Esophagus muscularis mucosa (tissue), 4 donors: ENCODE measurements at places on chromosomes 5 and 9. TPM values are rescaled to one million over a fixed set of nuclear protein-coding genes. Genes with fewer than 3 reads are reported as not detected.
A peak's percentile ranks its signal among the peaks of the same experiment; 100 is the strongest.

DNA sequence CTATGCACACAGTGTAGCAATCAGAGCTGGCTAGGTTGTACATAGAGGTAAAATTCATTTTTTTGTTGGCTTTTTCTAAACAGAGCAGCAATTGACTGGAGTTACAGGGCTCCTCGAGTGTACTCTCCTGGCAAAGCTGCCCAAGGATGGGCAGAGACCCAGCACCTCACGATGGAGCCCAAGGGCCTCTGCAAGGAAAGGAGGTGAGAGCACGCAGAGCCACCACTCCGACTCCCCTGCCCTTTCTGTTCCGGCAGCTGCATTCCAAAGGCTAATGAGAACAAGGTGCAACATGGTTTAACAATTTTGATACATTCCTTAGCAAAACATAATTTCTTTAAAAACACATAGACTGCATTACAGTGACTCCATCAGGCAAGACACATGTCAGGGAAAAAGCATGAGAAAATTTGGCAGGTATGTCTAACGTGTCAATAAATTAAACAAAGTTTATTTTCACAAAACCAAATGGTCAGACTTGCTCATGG is 47.5 kb downstream of the SAXO1 start:
- peak; percentile 39 for DNase-seq

The COMMD10 gene
- total RNA-seq, result 23.2 TPM

DNA sequence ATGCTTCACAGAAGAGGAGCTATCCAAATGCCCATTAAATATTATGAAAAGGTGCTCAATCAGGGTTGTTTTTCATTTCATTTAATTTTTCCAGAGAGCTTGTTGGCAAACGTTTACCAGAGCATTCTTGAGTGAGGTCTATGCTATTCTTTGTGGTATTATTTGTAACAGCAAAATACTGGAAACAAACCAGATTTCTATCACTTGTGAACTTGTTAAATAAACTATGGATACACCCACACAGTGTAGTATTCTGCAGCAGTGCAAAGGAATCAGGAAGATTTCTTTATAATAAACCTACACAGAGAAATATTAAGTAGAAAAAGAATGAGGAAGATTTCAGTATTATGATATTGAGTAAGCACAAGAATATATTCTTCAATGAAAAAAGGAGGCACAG is 15.0 kb upstream of the SLC1A1 start:
- no peak for DNase-seq

The WDR38 gene
- not detected for total RNA-seq

DNA sequence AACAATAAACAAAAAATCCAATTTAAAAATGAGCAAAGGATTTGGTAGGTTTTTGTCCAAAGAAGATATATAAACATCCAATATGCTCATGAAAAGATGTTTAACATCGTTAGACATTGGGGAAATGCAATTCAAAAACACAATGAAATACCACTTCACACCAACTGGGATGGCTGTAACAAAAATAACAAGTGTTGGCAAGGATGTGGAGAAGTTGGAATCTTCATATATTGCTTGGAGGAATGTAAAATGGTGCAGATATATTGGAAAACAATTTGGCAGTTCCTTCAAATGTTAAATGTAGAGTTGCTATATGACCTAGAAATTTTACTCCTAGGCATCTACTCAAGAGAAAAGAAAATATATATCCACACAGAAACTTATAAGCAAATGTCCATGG is 224.3 kb downstream of the AUH start:
- DNase-seq, result no peak

GRCh38 chr5:148585988-148586387 is 68.3 kb downstream of the HTR4 start:
- DNase-seq, result no peak

The PNPLA7 gene
- total RNA-seq, result 3.8 TPM

DNA sequence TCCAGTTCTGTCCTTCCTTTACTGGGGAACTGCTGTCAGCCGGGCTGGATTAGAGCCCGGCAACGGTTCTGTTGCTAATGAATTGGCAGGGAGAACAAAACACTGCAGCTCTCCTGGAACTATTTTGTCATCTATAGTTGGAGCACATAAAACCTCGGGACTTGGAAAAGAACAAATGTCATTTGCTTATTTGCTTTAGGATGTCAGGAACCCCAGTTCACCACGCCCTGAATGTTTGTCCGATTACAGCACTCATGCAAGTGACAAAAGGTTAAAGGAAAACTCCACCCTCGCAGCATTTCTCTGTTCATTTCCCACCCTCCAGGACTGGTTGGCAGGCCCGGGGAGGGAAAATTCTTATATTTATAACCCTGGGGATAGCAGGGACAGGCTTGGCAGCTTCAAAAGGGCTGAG is 66.4 kb upstream of the PLPP1 start:
- peak; percentile 96 for DNase-seq

GRCh38 chr5:16550316-16550952 is 66.4 kb downstream of the RETREG1 start:
- no peak for DNase-seq

DNA sequence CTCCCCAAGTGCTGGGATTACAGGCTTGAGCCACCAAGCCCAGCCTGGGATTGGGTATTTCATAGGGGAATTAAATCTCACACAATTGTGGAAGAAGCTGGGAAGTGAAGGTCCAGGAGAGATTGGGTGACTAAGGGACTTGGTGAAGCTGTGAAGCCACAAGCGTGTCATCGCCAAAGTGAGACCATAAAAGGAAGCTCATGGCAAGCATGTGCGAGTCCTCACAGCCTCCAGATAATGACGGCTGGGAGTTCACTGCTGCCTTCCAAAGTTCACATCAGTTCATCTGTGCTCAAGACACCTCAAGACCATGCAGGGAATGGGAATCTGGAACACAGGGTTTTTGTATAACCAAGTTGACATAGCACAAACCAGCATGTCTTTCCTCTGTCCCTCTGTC is 210.6 kb downstream of the MARCHF11 start:
- no peak for DNase-seq

- peak; percentile 82 for DNase-seq
Measured at GRCh38 chr9:87973122-87973521, 1.2 kb downstream of the CDK20 start.

The LCN6 gene
- total RNA-seq, result 20.2 TPM

The NIPAL4 gene
- 4.2 TPM for total RNA-seq

GRCh38 chr9:96429732-96430131 is 11.6 kb upstream of the ZNF367 start:
- DNase-seq, result no peak

DNA sequence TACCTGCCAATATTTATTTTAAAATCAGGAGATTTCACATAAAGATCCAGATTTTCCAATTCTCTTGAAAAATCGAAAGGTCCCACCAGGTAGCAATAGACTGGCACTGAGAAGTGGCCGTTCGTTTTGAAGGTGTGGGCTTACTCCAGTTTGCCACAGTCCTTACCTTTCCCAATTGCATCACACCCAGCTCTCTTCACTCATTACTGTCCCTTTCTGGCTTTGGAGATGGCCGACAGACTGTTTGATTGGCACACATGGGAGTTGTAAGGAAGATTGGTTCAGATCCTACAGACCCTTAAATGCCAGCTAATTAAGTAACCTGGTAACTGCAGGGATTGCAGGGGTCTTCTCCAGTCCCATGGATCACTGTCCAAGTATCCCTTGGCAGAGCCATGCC is 68.7 kb upstream of the LARP1 start:
- no peak for DNase-seq

The SH2D3C gene
- total RNA-seq, result 18.1 TPM

DNA sequence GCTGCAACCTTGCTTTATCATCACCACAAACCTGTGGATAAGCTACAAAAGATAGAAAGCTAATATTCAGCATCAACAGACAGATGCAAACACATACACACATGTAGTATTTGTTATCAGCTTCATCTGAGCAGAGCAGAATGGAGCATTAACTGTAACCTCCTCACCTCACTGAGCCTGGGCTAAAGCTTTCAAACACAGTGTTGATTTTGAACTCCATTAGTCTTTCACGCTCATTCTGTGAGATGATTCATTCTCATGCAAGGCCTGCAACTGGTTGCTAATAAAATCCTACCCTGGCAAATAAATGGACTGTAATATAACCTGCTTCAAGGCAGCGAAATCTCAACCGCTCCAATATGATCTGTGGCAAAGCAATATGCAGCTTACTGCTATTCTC is 1360.6 kb upstream of the ACO1 start:
- no peak for DNase-seq

DNA sequence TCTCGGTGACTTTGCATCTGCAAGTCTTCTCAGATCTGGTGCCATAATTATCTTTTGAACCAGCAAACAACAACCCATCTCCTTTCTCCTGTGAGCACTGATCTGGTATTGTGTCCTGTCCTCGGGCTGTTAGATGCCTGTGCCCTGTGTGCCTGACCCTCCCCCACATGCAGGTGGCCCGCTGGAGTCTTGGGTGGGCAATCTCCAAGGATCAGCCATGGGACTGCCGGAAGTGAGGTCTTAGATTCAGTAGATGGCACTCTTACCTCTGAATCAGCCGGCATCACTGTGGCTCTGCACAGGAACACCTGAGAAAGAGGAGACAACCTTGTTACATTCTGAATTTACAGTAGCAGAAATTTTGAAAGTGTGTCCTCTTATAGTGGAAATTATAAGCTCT is 172.4 kb downstream of the IRX2 start:
- DNase-seq, result peak; percentile 82

The ITGA2 gene
- total RNA-seq, result 6.1 TPM

The DAB2IP gene
- 102 TPM for total RNA-seq

DNA sequence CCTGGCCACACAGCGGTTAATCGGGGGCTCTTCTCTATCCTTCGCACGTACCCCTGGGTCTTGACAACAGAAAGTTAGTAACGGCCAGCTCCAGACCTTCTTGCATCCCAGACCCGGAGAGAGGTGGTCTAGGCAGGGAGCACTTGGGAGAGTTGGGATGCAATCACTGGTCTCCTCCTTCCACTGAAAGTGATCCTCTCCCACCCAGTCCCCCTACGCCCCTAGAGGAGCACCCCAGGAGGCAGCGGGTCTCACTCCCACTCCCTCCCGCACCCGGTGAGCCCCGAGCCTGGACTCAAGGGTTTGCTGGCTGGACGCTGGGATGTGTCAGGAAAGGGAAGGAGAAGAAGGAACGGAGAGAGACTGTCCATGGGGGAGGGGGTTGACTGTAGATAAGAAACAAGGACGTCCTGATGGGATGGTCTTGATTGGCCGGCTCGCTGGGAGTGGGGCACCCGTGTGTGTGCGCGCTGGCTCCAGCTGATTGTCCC is 2.0 kb downstream of the RORB start:
- no peak for DNase-seq

- no peak for DNase-seq
Measured at GRCh38 chr9:89623925-89624420, 19.2 kb downstream of the GADD45G start.

- no peak for DNase-seq
Measured at GRCh38 chr9:87433853-87434252, 63.8 kb upstream of the DAPK1 start.
